ENCODE measurements at places on chromosomes 5 and 9. TPM values are rescaled to one million over a fixed set of nuclear protein-coding genes. Genes with fewer than 3 reads are reported as not detected.

- no peak for DNase-seq
Measured at GRCh38 chr5:82754759-82755158, 322.4 kb downstream of the TMEM167A start.

DNA sequence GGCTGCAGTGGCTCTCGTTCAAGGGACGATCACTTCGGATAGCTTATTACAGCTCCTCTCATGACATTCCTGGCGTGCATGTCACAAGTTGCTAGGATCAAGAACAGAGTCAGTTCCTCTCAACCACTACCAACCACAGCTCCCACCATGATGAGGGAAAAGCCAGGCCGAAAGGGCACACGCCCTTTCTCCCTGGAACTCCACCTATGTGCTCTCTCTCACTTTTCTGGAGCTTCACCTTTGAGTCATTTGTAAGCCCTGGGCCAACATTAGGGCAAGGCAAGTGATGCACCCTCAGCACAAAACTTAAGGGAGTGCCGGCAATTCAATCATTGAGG lies 1.6 kb downstream of the SPACA9 start:
- DNase-seq, result no peak

DNA sequence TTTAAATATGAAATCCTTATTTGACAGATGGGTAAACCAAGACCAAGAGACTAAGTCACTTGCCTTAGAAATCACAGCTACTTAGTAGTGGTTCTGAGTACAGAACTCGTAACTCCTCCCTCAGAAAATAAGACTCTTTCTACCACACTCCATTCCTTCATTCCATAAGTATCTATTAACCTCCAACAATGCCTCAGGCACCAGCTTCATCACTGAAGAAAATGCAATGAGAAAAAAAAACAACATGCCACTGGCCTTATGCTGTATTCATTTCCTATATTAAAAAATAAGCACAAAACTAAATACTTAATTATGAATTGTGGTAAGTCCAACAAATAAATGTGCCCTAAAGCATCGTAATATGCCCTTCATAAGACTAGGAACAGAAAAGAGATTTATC lies 13.5 kb upstream of the FREM1 start:
- DNase-seq, result no peak

GRCh38 chr5:171855798-171856763 lies 70.5 kb downstream of the SMIM23 start:
- DNase-seq, result no peak

- DNase-seq, result no peak
Measured at GRCh38 chr5:74192606-74193299, 447.8 kb downstream of the ENC1 start.

- no peak for DNase-seq
Measured at GRCh38 chr9:96089452-96090085, 212.4 kb downstream of the HSD17B3 start.

- no peak for DNase-seq
Measured at GRCh38 chr5:110377361-110377760, 349.1 kb downstream of the TMEM232 start.

DNA sequence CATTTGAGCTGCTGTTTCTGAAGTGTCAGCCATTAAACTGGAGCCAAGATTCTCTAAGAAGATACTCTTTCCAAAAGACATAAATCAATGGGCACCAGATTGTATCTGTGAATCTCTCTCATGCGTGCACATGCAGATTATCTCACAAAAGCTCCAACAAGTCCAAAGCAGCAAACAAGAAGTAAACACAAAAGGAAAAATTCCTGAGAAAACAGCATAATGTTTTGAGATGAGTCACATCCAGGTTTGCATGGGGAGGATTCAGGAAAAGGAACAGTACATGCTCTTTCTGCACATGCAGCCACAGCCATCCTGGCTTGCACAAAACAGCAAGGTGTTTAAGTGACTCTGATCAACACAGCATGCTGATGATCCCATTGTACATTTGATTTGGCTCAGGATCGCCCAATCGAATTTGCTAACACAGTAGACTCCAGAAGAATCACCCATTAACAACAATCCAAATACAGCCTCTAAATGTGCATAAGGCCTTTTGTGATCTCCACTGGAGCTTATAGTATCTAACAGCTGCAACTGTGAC lies 143.1 kb downstream of the ELAVL2 start:
- DNase-seq, result no peak

GRCh38 chr9:89850631-89851325 lies 246.0 kb downstream of the GADD45G start:
- peak; percentile 49 for DNase-seq

DNA sequence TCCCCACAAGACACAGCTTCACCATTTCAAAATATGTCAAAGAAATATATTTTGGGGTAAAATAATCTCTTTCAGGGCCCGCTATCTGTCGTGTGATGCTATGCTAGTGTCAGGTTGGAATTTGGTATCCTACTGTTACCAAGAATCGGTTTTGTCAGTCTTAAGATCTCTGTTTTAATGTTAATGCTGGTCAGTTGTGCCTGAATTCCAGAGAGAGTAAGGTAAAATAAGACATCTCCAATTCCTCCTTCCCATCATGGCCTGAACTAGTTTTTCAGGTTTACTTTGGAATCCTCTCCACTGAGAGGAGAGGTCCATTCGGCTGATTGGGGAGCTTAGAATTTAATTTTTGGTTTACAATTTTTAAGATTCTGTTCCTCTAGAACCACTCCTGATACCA lies 10.4 kb upstream of the BTF3 start:
- no peak for DNase-seq

GRCh38 chr5:96157841-96158291 lies 196.2 kb upstream of the ELL2 start:
- DNase-seq, result no peak

DNA sequence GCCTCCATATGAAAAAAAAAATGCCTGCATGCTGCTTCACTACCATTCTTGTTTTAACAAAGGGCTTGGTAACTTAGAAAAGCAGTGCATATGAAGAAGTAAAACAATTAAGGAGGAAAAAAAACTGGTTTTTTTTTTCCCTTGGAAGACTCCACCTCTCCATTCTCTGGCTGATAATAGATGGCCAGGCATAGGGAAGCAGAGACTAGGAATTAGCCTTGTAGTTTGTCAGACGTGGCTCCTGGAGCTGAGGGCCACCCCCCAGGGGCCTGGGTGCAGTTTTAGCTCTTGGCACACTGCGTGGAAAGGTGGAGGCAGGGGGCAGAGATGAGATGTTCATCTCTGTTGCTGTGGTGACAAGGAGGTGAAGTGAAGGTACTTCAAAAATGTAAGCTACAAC lies 42.7 kb downstream of the WDR36 start:
- no peak for DNase-seq

DNA sequence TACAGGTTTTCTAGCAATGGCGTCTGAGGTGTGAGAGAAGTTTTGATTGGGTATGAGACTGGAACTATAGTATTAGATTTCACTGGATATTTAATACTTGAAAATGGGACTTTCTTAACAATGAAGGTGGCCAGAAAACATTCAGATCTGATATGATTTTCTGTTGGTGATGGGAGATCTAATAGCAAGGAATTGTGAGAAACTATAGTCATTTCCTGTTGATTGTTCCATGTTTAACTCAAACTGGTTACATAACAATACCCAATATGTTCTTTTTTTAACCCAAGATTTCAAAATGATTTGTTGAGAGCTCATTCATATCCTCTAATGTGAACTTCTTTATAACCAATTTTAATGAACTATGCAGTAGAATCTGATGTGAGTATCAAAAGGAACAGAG lies 793.2 kb upstream of the RGMB start:
- DNase-seq, result no peak

The STK32A gene
- total RNA-seq, result 5.6 TPM

The TAF11L12 gene
- not detected for total RNA-seq

The SLC25A48 gene
- not detected for total RNA-seq

All from sigmoid colon (tissue), 7 donors.